Skeletal muscle cell (primary cell): ENCODE measurements at places on chromosomes 3 and 15.

DNA sequence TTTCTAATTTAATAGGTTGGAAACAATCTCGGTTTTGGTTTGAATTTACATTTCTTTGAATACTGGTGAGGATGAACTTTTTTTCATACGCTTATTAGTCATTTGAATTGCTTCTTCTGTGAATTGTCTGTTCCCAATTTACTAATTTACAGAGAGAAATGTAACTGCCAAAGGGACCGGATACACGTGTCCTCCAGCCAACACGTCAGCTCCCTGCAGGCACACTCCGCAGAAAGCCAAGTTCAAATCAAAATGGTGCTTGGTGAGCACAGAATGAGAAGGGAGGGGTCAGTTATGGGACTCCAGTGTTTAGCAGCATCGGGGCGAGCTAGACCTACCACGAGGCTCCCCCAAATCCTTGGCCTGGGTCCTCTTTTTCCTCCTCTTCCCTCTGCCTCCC, 10.8 kb upstream of the TSEN2 start:
- no peak for DNase-seq

DNA sequence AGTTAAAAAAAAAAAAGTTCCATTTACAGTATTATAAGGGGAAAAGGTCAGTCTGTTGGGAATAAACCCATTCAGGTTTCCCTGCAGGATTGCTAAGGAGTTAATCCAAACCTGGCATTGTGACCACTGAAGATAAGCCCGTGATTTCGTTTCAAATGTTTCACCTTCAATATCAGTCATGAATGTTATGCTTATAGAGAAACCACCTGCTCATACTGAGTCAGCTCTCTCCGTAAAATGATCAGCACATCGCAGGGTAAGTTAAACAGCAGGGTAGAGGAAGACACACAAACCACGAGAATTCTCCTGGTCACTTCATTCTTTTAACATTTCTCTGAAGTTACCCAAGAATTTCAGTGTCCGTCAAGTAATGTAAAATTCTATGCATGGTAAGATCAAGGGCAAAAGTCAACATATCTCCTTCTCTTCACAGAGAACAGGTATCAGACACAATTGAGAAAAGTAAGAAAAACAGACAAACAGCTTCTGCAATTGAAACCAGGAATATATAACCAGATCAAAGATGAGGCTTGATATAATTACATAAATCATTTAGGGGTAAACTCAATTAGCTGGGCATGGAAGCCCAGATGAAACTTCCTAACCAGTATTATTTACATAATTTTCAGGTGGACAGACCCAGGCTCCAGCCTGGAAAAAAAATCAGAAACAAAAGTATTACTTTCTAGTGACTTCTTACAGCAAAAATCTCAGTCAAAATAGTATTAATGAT, 67.6 kb upstream of the ARHGEF3 start:
- DNase-seq = no peak

DNA sequence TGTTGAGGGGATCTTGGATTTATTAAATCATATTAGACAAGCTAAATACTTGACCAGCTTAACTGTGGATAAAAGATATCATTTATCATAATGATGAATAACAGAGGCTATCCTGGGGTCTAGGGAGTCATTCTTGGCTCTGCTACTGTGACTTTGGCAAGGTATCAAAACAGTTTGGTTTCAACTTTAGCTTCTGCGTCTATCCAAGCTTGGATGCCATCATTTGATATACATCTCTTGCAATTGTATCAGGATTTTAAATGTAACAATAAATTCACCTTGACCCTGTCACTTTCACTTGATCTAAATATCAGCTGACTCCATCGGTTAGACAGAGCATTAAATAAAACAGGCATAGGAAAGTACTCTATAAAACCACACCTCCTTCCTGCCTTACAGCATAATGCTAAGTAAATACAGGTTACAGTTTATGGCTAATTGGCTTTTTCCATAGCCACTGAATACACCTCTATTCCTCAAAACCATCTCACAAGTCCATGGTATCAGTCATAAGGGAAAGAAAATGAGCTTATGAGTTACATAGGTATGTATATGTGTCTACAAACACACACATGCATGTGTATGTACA, 262.9 kb downstream of the CTNNB1 start:
- no peak for DNase-seq

- DNase-seq = no peak
Observed at GRCh38 chr3:186237915-186238314, 124.1 kb downstream of the DGKG start.

- DNase-seq = no peak
Observed at GRCh38 chr3:96966181-96966929, 152.0 kb downstream of the EPHA6 start.

DNA sequence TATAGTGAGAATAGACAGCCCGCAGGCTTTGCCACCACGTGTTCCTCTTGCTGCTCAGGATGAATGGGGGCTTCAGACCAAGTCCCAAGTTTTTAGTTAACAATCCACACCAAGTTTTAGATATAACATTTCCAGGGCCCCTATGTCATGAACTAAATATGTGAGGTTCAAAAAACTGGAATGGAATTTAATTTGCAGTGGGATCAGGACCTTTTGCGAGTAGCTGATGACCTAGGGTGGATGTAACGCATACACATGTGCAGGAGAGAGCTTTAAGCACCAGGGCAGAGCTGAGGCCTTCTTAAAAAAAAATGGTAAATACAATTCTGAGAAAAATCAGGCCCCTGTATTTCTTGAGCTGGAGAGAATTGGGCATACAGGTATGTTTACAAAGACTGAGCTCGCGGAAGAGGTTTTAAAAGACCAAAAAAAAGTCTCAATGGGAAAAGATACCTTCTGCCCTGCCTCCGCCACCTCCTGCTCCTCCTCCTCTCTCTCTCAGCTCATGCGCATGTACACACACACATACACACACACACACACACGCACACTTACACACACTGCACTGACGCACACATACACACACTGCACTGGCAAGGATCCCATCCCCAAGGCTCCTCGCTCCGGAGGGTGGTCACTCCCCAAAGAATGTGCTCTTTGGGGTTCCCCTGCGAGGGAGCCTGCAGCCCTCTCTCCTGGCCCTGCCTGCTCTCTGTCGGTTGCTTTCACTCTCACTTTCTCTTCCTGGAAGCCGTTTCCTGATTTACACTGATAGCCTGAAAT, 48.2 kb upstream of the IGF1R start:
- peak; percentile 35 for DNase-seq

DNA sequence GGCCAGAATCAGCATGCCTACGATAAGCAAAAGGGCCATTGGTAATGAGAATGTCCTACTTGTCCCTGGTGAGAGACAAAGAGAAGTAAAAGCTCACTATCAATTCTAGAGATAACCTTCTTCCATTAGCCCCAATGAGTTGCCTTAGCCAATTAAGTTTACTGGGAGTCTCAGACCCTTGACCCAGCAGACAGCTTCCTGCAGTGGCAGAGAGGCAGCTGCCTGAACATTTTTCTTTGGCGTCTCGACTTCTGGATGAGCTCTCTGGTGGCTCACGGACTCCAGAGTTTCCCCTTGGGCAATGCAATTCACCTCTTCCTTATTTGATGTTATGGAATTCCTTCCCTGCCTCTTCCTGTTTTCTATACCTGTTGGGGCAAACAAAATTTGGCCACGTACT, 1034.4 kb downstream of the NAALADL2 start:
- no peak for DNase-seq

- DNase-seq = peak; percentile 7
Observed at GRCh38 chr3:8239718-8240695, 261.6 kb upstream of the LMCD1 start.

GRCh38 chr3:42545284-42545900, 36.4 kb downstream of the SEC22C start:
- DNase-seq = no peak

DNA sequence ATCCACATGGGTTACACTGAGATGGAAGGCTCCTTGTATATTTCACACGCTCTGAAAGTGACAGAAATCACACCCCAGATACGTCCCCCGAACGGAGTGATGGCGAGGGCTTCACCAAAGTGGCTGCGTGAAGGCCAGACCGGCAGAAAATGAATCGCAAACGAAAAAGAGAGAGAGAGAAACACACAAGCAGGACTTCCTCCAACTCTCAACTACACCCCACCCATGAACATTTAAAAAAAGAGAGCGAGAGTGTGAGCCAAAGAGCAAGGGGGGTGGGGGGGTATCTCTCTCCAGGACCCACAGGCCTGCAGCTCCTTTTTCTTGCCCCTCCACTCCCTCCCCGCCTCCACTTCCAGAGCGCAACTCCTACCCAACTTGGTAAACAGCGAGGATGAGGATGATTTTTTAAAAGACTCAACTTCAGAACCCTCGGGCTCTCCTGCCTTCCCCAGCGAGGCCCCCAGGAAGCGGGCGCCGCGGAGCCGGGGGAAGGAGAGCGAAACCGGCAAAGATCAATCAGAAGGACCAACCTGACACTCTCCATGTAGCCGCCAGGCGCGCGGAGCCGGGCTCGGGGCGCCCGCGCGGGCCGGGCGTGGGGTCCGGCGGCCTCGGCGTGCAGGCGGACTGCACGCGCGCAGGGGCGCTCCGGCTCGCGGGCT, 519.1 kb downstream of the FOXP1 start:
- no peak for DNase-seq

GRCh38 chr15:66803182-66803729, 101.2 kb downstream of the SMAD6 start:
- peak; percentile 93 for DNase-seq

DNA sequence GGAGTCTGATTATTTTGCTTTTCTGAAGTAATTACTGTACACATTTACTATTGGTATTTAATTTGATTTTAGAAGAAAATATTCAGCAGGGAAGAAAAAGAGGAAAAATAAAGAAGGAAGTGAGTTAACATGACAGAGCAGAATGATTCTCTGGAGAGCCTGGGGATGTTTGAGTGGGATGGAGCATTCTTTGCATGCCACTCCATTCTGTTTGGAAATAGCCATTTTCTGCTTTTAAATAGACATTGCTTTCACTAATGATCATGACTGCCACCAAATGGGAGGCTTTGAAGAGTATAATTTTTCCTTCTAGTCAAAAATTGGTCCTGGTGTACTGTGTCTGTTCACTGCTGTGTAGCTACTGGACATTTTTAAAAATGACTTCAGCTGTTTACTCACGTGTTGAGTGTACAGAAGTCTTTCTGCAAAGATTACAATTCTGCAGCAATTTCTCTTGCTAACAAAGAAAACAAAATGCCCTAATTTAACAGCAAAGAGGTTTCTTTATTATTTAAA, 196.1 kb downstream of the RYR3 start:
- DNase-seq = no peak

- no peak for DNase-seq
Observed at GRCh38 chr3:173395073-173395411, 2.5 kb upstream of the NLGN1 start.

- no peak for DNase-seq
Observed at GRCh38 chr3:13039213-13039896, 33.9 kb downstream of the IQSEC1 start.

- no peak for DNase-seq
Observed at GRCh38 chr15:78662028-78662427, 21.0 kb upstream of the CHRNB4 start.

DNA sequence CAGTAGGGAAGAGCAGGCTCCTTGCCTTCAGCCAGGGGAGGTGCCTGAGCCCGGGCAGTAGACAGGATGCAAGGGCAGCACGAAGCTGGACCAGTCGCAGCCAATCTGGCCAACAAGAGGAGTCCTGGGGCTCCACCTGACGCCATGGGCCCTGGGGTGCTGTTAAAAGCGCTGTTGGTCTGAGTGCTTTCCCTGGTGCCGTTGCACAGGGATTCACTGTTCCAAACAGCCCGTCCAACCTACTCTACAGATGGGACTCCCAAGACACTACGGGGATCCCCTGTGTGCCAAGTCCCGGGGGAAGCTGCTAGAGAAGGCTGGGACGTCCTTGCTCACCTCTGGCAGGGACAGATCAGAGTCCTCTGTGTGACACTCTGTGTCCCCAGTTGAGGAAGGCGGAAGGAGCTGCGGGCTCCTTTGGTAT, 632 bp downstream of the CTSH start:
- DNase-seq = no peak

GRCh38 chr3:181066143-181067087, 76.9 kb upstream of the DNAJC19 start:
- no peak for DNase-seq

DNA sequence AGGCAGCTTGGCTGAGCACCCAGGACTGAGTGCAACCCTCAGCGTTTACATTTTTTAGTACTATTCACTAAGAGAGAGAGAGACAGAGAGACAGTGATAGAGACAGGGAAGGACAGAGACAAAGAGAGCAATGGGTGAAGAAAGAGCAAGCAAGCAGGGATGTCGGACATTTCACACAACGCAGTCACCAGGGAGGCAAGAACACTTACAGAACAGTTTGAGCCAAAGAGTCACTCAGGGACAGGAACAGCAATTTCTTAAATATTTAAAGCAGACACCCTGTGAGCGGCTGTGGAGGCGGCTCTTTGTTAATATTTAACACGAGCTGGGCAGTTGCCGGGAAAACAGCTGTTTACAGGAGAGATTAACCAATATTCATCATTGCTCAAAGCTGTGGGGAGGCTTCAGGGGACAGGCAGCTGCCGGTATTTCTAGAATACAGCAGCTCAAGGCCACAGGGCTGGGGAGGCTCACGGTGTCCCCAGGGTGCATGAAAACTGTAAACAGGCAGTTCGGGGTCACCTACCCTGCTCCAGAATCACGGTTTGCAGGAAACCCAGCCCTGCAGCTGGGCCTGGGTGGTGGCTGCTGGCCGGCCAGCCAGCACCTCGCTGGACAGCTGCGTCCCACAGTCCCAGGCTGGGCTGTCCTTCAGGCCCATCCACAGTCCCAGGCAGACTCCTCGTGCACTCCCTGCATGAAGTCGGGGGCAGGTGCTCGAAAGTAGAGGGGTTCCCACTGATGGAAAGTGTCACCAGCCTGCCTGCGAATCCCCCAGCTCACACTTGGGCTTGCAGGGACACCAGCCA, 38.8 kb upstream of the PCSK6 start:
- no peak for DNase-seq

DNA sequence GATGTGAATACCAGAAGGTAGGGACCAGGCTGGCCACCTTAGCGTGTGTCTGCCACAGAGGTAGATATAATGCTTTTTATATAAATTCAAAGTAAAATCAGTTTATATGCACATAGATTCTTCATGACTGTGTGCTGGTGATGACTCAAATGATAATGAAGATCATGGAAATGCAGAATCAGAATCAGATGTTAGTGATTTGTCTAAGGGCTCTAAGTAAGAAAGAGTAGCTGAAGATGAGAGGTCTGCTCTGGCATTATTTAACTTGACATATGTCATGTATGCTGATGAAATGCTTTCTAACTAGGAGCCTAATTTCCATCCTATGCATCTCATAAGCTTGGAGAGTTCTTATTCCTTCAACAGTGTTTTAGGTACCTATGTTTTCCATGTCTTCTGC, 50.3 kb upstream of the DPH6 start:
- DNase-seq = no peak

DNA sequence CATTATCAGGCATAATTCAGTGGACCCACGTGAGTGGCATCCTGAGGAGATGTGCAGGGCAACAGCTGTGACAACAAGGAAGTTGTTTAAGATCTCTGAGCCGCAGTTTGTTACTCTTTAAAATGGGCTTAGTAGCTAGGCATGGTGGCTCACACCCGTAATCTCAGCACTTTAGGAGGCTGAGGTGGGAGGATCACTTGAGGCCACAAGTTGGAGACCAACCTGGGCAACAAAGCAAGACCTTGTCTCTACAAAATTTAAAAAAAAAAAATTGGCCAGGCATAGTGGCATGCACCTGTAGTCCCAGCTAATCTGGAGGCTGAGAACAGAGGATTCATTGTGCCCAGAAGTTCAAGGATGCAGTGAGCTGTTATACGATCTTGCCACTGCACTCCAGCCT, 12.2 kb downstream of the SUCLG2 start:
- no peak for DNase-seq

- no peak for DNase-seq
Observed at GRCh38 chr3:46559091-46559704, 6.9 kb downstream of the LRRC2 start.

GRCh38 chr15:44573386-44573785, 36.4 kb downstream of the EIF3J start:
- no peak for DNase-seq
